ENCODE measurements at places on chromosomes 16 and 17.

DNA sequence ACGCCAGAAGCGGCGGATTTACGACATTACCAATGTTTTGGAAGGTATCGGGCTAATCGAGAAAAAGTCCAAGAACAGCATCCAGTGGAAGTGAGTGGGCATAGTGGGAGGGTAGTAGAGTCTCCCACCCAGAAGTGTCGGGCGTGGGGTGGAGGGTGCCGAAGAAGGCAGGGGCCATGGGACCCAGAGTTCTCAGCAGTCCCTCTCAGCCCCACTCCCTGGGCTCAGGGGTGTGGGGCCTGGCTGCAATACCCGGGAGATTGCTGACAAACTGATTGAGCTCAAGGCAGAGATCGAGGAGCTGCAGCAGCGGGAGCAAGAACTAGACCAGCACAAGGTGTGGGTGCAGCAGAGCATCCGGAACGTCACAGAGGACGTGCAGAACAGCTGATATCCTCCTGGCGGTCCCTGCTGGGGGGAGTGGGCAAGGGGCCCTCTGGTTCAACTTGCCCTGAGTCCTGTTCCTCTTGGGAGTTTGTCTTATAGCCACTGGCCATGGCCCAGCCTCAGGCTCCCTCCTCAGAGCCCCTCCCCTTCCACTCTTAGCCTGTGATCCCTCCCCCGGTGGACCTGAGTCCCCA is 916 bp downstream of the E2F4 start:
- DNase-seq = no peak

- no peak for DNase-seq
Measured at GRCh38 chr16:84598360-84598759, 19.5 kb downstream of the COTL1 start.

DNA sequence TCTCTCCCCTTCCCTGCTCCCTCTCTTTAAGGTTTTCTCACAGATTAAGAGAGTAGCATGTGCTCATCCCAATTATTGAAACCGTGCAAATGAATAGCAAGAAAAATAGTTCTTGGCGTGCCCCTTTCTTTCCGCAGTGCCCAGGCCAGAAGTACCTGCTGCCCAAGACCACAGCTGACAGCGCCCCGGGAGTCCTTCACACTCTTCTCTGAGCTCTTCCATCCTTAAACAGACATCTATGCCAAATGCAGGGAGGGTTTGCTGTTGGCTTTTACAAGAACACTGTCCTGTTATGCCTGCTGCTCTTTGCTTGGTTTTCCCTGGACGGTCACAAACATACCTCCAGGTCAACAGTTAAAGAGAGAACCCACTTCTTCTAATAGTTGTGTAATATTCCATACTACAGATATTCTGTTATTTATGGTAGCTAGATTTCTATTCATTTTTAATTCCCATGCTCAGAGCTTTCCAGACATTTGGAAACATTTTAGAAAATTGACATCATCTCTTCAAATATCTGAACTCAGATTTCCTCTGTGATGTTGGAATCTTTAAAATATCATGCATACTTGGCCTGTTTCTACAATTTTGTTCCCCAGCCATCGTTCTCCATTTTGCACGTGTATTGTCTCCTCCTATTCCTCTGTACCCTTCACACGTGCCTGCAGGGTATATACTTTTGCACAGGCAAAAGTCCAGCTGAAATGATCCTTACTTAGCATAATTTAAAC is 416.7 kb downstream of the WWOX start:
- DNase-seq = no peak

- no peak for DNase-seq
Measured at GRCh38 chr17:33908363-33909064, 346.6 kb upstream of the CCL2 start.

GRCh38 chr17:72222661-72223380 is 102.0 kb downstream of the SOX9 start:
- no peak for DNase-seq

- DNase-seq = no peak
Measured at GRCh38 chr16:25297151-25297787, 39.6 kb upstream of the ZKSCAN2 start.

DNA sequence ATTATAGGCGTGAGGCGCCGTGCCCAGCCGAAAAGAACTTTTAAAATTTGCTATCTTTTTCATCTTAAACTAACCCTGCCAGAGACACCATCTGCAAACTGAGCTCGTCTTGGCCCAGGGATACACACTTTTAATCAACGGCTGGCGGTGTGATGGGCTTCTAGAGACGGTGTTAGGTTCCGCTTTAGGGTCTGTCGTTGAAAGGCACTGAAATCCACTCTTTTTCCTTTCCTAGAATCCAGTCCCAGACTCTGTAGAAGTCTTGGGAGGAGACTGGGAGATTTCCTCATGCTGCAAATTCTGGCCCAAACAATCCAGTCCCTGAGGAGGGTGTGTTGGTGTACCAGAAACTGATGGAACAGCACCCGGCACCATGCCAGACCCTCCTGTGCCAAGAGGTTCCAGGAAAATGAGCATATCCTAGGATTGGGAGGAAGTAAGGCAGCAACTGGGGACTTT is 52.0 kb upstream of the TEX2 start:
- DNase-seq = no peak

DNA sequence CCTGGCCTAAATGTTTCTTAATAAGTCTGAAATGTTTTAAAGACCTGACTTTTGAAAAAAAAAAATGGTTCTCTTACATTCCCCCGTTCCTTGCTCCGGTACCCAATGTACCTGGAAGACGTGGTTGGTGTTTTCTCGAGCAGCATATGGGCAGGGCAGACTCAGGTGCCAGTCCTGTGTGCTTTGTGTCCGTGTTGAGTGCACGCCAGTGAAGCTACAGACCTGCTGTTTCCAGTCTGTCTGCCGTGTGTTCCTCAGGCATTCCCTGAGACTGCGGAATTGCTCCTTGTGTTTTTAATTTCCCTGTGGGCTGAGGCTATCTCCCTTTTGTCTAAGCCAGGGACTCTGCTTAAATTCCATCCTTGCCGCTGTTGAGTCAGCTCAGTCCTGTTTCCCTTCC is 11.7 kb upstream of the IL17C start:
- DNase-seq = no peak

DNA sequence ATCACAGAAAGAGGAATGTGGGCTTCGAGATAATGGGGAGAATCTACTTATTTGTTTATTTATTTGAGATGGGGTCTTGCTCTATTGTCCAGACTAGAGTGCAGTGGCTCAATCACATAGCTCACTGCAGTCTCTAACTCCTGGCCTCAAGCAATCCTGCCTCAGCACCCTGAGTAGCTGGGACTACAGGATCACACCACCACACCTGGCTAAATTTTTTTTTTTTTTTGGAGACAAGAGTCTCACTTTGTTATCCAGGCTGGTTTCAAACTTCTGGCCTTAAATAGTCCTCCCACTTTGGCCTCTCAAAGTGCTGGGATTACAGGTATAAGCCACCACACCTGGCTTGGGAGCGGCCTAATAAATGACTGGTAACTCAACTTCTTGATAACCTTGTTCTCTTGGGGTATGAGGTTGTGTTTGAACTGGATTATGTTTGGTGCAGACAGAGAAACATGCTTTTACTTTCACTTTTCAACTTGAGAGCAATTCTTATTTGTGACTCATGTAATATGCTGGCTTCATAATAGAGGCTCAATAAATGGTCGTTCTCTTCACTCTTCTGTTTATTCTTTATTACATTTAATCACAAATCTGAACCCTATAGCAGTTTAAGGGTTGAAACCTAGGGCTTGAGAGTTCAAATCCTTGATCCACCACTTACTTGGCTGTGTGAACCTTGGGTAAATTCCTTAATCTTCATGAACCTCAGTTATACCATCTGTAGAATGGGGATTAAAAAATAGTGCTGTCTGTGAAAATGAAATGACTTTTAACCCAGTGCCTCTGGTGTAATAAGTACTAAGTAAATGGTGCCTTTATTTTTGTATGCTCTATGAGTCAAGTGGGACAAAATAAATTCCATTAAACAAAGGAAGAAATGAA is 129.1 kb upstream of the HS3ST2 start:
- DNase-seq = no peak

DNA sequence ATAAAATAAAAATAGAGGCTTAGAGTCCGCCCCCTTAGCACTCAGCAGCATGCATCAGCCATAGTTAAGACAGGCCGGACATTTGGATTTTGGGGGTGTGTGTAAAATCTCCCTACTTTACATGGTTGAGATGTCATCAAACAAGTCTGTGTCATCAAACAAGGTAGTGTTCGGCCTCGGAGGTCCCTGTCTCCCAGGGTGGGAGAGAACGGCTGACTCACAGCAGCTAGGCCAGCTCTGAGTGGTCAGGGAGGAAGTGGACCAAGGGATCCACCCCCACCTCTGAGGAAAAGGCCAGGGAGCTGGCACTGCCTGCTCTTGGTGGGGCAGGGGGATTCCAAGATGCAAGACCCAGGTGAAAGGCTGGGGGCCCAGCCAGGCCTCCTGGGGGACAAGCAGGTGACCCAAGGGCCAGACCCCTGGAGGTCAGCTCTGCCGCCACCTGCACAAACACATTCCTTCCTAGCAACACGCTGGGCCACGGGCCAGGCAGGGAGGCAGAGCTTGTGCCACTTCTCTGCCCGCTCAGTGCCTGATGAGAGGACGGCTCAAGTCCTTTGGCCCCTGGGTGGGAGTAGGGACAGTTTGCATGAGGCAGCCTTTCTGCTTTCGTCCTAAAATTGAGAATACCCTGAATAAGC is 28.5 kb downstream of the KIFC3 start:
- no peak for DNase-seq

All from non-pigmented ciliary epithelial cell (primary cell).